Epithelial cell of esophagus (primary cell): ENCODE measurements at places on chromosomes 7 and 10.
A peak's percentile ranks its signal among the peaks of the same experiment; 100 is the strongest.

DNA sequence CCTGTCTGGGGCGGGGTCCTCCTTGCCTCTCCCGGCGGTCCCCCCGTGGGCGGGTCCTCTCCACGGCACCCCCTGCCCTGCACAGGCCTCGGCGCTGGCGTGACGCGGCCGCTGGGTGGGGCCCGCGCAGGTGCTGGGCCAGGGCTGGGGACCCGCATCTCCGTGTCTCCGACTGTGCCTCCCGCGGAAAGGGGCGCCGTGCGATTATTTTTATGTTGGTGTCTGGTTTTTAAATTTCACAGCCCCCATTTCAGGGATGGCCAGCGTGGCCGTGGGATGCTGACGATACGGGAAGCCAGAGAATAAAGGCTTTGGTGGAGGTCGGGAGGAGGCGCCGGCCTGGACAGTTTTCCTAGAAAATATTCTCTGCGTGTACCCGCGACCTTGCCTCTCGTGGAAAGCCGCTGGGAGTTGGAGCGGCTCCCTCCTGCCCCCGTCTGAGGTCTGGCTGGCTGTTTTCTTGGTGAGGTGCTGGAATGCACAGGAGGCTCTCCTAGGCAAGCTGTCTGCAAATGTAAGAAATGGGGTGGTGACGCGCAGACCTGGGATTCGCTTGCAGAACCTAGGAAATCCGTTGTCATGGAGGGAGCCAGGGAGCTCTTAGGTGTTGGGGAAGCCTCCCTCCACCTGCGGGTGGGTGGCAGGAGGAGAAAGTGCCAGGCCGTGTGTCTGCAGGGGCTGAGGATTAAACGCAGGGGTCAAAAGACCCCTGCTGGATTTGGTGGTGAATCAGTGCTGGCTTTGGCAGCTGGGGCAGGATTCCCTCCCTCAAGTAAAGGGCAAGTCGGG, 28.7 kb upstream of the JAKMIP3 start:
- DNase-seq: peak; percentile 27

- DNase-seq: no peak
Measured at GRCh38 chr10:489330-489729, 200.1 kb downstream of the DIP2C start.

GRCh38 chr10:97584060-97584797, at the start of gene HOGA1:
HOGA1 (plus strand) TSS chr10:97584389; CDS start chr10:97584704, 315 bp downstream.
- peak; percentile 83 for DNase-seq

GRCh38 chr7:17159500-17160037, 138.9 kb upstream of the AHR start:
- no peak for DNase-seq

DNA sequence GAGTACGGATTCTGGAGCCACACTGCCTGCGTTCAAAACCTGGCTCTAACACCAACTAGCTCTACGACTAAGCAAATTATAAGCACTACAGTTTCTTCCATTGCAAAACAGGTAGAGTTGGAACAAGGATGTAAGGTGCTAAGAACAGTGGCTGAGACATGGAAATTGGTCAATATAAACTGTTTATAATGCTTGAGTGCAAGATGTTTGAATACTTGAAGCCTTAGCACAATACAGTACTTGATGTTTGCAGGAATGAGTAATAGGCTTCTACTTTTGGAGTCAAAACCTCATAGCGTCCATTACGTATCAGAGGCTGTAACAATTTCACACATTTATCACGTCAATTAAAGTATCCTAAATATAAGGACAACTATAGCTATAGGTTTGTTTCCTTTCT, 6.9 kb downstream of the NT5C2 start:
- DNase-seq: peak; percentile 51

GRCh38 chr10:126504761-126505112, 116.5 kb upstream of the ADAM12 start:
- no peak for DNase-seq

GRCh38 chr7:26513948-26514347, 222.3 kb downstream of the SNX10 start:
- no peak for DNase-seq

DNA sequence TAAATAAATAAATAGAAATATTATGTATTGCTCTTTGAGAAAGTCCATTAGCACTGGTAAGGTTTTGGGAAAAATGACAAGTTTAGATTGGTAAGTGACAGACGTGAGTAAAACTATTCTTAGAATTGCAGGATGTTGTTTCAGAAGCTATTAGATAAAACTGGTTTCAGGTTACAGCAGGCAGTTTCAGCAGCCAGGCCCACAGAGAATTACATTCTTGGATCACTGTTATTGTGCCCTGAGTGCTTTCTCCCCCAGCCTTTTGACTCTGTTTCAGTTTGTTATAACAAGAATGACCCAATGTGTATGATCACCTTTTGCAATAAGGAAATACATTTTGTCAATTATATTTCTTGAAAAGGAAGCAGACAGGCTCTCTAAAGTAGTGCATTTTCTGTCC, 86.5 kb downstream of the DKK1 start:
- peak; percentile 45 for DNase-seq

DNA sequence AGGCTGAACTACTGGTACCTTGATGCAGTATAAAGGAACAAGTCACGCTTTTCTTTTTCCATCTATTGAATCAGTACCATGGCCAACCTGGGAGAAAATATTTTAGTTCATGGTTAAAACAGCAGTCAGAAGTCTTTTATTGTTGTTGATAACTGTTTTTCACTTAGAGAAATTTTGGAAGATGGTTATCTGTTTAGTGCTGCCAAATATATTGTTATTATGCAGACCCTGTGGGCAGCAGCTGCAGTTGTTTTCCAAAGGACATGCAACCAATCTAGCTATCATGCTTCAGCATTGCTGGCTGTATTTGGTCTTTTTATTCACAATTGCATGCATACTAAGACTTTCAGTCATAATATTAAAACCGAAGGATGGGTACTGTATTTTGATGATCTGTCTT, 169.5 kb downstream of the BBS9 start:
- DNase-seq: no peak

GRCh38 chr10:129627442-129627841, 160.4 kb downstream of the MGMT start:
- DNase-seq: no peak

DNA sequence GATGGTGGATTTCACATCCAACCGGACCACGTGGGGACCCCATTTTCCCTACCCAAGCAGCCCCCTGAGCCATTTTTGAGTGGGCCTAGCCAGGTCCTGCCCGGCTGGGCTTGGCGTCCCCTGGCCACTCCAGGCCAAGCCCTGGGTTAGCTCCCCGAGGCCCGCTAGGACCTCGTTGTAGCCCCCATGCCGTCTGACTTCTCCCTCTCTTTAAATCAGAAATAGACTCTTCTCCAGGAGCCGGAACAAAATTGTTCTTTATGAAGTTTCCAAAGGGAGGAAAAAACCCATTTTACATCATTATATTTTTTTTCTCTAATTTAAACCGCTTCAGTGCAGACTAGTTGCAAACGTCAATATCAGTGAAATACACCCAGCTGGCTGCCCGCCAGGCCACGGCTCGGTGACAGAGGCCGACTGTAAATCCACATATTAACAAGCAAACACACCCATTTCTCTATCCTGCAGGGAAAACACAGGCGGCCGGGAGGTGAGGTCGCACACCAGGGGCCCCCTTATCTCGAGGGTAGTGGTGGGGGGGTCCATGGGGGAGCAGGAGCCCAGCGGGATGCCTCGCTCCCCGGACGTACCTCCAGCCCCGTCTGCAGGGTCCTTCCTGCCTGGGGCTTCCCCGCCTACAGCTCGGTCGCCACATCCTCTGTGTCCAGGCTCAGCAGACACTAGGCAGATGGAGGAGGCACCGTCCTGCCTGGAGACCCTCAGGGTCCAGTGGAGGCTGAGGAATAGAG, 72.7 kb downstream of the ELFN1 start:
- DNase-seq: no peak

DNA sequence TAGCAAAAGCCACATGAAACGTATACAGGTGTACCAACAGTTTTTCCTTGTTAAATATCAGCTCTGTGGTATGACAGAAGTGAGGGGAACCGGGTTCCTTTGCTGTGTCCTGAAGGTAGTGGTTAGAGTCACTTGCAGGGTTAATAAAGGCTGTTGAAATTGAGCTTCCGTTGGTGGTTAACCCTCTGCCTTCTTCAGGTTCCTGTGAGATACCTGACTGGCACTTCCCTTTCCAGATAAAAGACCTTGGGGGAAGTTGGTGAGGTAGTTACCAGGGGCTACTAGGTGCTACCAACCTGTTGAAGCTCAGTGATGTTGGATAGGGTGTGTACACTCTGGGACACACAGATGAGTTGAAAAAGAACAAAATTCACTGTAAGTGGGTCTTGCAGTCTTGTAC, 384.1 kb downstream of the GATA3 start:
- DNase-seq: no peak

DNA sequence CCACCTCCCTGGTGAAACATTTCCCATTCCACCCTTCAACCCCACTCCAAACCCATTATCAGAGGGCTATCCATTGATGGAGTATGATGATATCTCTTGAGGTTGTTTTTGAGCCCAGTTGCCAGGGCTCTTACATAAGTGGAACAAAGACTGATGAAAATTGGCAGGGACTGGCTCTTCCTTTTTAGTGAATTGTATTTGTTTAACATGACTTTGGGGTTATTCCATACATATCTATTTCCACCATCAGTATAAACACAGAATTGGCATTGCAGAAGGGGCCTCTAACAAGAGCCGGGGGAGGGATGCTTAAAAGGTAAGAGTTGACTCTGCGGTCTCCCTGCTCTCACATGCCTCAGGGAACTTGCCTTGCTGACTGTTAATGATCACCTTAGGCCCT, 28.9 kb downstream of the FZD1 start:
- no peak for DNase-seq

- no peak for DNase-seq
Measured at GRCh38 chr7:5294169-5294987, 11.6 kb downstream of the SLC29A4 start.

GRCh38 chr10:93566435-93567276, at the start of gene FFAR4:
FFAR4 (plus strand) TSS chr10:93566665; CDS start chr10:93566721, 56 bp downstream.
- DNase-seq: no peak

DNA sequence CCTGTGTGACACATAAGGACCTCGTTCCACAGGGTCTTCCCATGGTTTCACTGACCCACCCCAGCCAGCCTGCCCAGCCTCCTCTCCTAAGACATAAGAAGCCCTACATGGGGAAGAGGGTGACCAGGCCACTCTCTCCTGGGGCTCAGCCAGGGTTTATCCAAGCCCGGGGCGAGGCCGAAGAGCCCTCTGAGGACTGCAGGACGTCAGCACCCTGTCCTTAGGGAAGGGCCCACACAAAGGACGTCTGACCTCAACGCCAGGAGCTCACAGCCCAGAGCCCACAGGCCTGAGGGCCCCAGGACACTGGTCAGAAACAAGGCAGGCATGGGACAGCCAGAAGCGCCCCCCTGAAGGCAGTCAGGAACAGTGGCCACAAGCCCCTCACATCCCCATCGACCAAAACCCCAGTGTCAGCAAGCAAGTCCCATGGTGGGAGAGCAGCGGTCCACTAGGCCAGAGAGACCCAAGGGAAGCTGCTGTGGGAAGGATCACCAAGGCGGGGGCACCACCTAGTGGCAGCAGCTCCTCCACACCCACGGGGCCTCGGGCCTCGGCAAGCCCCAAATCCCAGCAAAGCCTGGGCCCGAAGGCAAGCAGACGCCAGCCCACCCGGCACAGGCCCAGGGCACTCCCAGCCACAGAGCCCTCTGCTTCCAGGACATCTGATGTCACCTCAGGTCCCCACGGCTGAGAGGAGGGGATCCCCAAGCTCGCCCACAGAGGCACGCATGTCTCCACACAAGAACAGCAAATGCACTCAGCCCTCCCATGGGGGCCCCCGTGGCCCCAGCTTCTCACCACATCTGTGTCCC, 23.4 kb downstream of the MAD1L1 start:
- peak; percentile 58 for DNase-seq

DNA sequence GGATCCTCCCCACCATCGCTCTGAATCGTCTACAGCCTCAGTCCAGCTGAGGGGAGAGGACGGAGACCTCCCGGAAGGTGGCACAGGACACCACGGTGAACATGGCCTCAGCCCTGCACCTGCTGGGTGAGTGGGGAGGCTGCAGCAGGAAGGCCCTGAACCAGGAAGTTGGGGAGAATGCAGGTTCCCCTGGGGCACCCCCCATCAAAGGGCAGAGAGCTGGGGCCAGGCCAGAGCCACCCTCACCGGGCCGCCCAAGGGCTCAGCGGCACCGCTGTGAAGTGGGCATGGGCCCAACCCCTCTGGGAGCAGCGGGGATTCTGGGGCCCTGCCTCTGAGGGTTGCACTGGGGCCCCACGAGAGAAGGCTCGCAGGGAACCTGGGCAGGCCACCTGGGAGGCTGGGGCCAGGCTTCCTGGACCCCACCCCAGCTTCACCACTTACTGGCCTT, 98.7 kb downstream of the MICALL2 start:
- no peak for DNase-seq

GRCh38 chr10:70799124-70799523, 13.9 kb upstream of the TBATA start:
- peak; percentile 10 for DNase-seq

GRCh38 chr10:61157182-61157581, 213.2 kb upstream of the RHOBTB1 start:
- no peak for DNase-seq

GRCh38 chr7:151631953-151632749, 112.5 kb upstream of the RHEB start:
- DNase-seq: peak; percentile 74

- DNase-seq: no peak
Measured at GRCh38 chr10:11162828-11163599, 145.3 kb downstream of the CELF2 start.

- no peak for DNase-seq
Measured at GRCh38 chr10:72087392-72087968, 871 bp downstream of the SPOCK2 start.

DNA sequence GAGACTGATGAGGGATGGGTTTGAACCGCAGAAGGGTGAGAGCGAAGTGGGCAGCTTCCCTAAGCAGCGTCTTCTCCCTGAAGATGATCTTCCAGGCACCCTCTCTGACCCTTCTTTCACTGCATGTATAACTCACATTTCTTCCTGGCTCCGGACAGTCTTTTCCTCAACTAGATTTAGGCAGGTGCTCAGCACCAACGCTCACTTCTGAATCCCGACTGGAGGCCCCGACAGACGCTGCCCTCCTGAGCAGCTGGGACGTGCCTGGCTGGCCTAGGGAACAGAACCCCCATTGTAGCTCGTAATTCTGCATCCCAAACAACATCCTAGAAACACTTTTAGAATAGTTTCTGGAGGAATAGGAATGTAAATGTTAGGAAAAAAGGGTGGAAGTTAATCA, 206.6 kb downstream of the DIP2C start:
- DNase-seq: no peak

GRCh38 chr10:132314336-132314735, 6.6 kb upstream of the STK32C start:
- DNase-seq: no peak

- peak; percentile 2 for DNase-seq
Measured at GRCh38 chr7:68929781-68930261, 668.5 kb upstream of the AUTS2 start.

DNA sequence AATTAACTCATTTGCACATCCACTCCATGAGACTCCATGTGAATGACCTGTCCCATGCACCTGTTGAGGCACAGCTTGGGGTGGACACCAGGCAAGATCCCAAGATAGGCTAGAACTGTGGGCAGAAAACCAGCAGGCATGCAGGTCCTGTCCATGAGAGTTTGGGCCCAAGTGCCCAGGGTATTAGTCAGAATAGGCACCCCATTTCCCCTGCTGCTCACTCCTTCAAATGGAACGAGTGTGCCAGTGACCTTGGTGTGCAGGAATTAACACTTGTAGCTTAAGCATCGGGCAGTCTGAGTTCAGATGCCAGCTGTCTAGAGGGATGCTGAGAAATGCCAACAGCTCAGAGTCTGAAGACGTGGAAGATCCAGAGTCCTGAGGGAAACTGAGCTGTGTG, 254.1 kb upstream of the GLI3 start:
- DNase-seq: no peak
